A549 treated with DMSO at 1 μM for 4 hours (cell line): ENCODE measurements at places on chromosomes 4 and X. TPM values are rescaled to one million over a fixed set of nuclear protein-coding genes. Genes with fewer than 3 reads are reported as not detected.

The GPRIN3 gene
- 3.4 to 7.8 TPM (median 6.3 TPM) in 5 replicates for total RNA-seq

The CDKL5 gene
- total RNA-seq: 3.8 to 7.0 TPM (median 6.2 TPM) in 5 replicates

The FABP2 gene
- not detected in 5 replicates for total RNA-seq

The STBD1 gene
- total RNA-seq: 6.5 to 7.1 TPM (median 6.9 TPM) in 5 replicates

The UGT2B17 gene
- total RNA-seq: not detected in 5 replicates

The DKK2 gene
- total RNA-seq: not detected in 5 replicates

The RAB33B gene
- total RNA-seq: 2.2 to 3.2 TPM (median 2.6 TPM) in 5 replicates

The TLR2 gene
- total RNA-seq: 0.10 to 0.31 TPM (median 0.28 TPM) in 5 replicates

The ERAS gene
- 0.06 to 0.17 TPM (median 0.13 TPM) in 3 of 5 replicates, not detected in the others for total RNA-seq

The CHM gene
- 8.8 to 12.2 TPM (median 11.3 TPM) in 5 replicates for total RNA-seq

The PPID gene
- 29.7 to 40.7 TPM (median 39.2 TPM) in 5 replicates for total RNA-seq

The AKAP17A gene
- total RNA-seq: 25.4 to 38.6 TPM (median 37.1 TPM) in 5 replicates

The PSAPL1 gene
- 0.07 to 0.17 TPM (median 0.09 TPM) in 5 replicates for total RNA-seq

The NLRP2B gene
- not detected in 5 replicates for total RNA-seq

The IL2 gene
- not detected in 5 replicates for total RNA-seq

The CNGA2 gene
- not detected in 5 replicates for total RNA-seq
